Cardiac muscle cell (in vitro differentiated cells and primary cell): ENCODE measurements at places on chromosomes 13 and 19. TPM values are rescaled to one million over a fixed set of nuclear protein-coding genes. Genes with fewer than 3 reads are reported as not detected.
A peak's percentile ranks its signal among the peaks of the same experiment; 100 is the strongest.

DNA sequence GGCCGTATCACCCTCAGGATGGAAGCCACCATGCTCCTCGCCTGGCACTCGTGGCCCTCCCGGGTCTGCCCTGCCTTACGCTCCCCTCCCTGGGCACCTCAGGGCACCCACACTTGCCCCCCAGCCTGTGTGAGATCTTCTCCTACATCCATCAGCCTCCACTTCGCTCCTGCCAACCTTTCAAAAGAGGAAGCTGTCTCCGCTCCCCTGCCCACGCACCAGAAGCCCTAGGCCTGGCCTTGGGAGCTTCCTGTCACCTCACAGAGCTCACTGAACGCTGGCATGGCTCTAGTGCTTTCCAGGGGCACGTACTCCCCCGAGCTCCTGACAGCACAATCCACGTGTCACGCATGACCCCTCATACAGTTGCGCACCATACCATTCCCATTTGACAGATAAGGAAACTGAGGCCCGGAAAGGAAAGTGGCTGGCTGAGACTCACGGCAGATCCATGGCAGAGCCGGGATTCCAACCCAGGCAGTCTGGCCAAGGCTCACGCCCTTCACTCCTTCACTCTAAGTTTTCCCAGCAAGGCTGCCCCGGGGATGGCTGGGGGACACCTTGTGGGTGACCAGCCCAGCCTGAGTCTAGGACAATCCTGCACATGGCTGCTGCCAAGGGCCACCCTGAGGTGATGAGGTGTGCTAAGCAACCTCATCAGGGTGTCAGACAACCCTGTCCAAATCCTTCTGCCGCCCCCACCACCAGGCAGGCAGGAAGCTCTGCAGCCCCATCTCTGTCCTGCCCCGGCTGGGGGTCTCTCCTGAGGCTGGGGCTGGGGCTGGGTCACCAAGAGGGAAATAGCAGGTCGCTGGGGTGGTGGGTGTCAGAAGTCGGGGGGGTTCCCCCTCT lies 19.3 kb downstream of the PPP1R12C start:
- no peak for DNase-seq
- H3K4me1 ChIP-seq, result peaks cover 5% of the 10 kb centered on the region
- no peaks in the 10 kb centered on the region for H3K27me3 ChIP-seq
- H3K4me3 ChIP-seq, result no peak overlapping the region
- peaks cover 2% of the 10 kb centered on the region for H3K36me3 ChIP-seq
- H3K27ac ChIP-seq, result no peak overlapping the region

DNA sequence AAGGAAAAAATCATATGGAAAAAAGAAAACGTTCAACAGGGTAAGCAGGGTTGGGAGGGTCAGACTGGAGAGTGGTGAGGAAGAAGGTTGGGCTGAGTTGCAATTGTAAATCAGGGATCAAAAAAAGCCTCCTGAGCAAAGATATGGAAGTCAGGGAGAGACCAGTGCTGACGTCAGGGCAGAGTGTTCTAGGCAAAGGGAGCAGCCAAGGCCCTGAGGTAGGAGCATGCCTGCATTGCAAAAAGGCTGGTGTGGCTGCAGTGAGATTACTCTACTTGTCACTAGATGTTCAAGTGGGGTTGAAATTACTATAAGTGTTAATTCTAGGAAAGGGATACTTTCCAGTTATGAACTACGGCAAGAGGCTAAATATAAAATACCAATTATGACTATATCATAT lies 562.0 kb downstream of the MYO16 start:
- H3K27me3 ChIP-seq, result no peaks in the 10 kb centered on the region
- H3K27ac ChIP-seq, result no peak overlapping the region
- H3K4me1 ChIP-seq, result no peaks in the 10 kb centered on the region
- no peaks in the 10 kb centered on the region for H3K36me3 ChIP-seq

DNA sequence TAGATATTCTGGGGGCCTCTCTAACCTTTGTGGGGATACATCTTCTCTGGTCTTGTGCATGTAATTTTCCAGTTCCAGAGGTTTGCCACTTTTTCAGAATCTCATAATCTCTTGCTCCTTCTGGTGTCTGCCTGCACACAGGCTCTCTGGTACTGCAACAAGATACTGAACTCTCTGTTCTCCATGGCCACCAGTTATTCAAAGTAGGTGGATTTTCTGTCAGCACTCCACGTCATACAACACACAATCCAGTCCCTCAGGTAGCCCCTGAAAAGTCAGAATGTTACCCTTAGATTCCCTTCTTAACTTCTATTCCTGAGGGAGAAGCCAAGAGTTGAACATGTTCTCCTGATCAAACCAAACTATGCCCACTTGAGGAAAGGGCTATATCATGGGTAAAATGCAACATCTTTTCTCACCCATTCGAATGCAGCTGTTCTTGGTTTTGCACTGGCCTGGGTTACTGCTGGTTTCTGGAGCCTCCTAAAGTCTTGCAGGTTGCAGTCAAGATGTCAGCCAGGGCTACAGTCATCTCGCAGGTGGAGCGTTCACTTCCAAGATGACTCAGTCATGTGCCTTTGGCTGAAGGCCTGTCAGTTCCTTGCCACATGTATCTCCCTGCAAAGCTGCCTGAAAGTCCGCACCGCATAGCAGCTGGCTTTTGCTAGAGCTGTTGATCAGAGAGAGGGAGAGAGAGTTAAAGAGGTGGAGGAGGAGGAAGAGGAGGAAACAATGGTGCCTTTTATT lies 57.7 kb upstream of the TUBA3C start:
- H3K4me1 ChIP-seq, result no peaks in the 10 kb centered on the region
- no peak overlapping the region for H3K27ac ChIP-seq
- H3K27me3 ChIP-seq, result no peaks in the 10 kb centered on the region
- no peak overlapping the region for H3K4me3 ChIP-seq

MYH14 gene
- total RNA-seq, result 1.8 and 2.1 TPM in 2 replicates

DNA sequence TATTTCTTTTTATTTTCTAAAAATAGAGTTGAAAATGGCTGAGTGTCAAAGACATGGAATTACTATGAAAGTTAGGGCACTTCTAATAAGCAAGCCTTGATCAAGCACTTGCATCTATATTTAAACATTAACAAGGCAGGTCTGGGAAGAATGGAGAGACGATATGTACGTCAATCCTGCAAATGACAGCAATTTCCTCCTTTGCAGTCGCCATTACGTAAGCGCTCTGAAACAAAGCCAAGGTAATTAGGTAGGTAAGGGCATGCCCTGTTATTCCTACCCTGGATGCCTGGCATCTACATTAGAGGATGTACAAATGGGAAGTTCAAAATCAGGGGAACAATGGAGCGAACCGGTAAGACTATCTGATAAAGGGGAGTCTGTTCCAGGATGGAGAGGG lies 664.0 kb upstream of the ARGLU1 start:
- no peak overlapping the region for H3K4me3 ChIP-seq
- H3K27me3 ChIP-seq, result no peaks in the 10 kb centered on the region
- DNase-seq, result no peak
- no peaks in the 10 kb centered on the region for H3K36me3 ChIP-seq
- no peaks in the 10 kb centered on the region for H3K4me1 ChIP-seq

RFPL4A gene
- total RNA-seq, result not detected in 2 replicates

- no peak overlapping the region for H3K27ac ChIP-seq
- H3K36me3 ChIP-seq, result no peaks in the 10 kb centered on the region
- no peaks in the 10 kb centered on the region for H3K27me3 ChIP-seq
- no peaks in the 10 kb centered on the region for H3K4me1 ChIP-seq
These were observed 18.5 kb upstream of the FAM216B start for GRCh38 chr13:42762917-42763316.

- no peak for DNase-seq
- no peaks in the 10 kb centered on the region for H3K27me3 ChIP-seq
- no peaks in the 10 kb centered on the region for H3K4me1 ChIP-seq
- peaks cover 27% of the 10 kb centered on the region for H3K36me3 ChIP-seq
These were observed 8.8 kb downstream of the ELOF1 start for GRCh38 chr19:11550265-11550664.

GRCh38 chr13:89361909-89362308 lies 1690.7 kb downstream of the SLITRK5 start:
- no peak overlapping the region for H3K4me3 ChIP-seq
- H3K27me3 ChIP-seq, result no peaks in the 10 kb centered on the region
- DNase-seq, result peak; percentile 45
- no peak overlapping the region for H3K27ac ChIP-seq

GRCh38 chr13:51802631-51803418 lies 1.1 kb downstream of the DHRS12 start:
- H3K27me3 ChIP-seq, result no peaks in the 10 kb centered on the region
- peak overlapping the region; percentile 68 for H3K4me3 ChIP-seq
- H3K4me1 ChIP-seq, result no peaks in the 10 kb centered on the region
- DNase-seq, result no peak
